ENCODE measurements at places on chromosomes 2 and 18.

- DNase-seq: no peak
Observed at GRCh38 chr2:39724828-39725144, 54.3 kb downstream of the THUMPD2 start.

DNA sequence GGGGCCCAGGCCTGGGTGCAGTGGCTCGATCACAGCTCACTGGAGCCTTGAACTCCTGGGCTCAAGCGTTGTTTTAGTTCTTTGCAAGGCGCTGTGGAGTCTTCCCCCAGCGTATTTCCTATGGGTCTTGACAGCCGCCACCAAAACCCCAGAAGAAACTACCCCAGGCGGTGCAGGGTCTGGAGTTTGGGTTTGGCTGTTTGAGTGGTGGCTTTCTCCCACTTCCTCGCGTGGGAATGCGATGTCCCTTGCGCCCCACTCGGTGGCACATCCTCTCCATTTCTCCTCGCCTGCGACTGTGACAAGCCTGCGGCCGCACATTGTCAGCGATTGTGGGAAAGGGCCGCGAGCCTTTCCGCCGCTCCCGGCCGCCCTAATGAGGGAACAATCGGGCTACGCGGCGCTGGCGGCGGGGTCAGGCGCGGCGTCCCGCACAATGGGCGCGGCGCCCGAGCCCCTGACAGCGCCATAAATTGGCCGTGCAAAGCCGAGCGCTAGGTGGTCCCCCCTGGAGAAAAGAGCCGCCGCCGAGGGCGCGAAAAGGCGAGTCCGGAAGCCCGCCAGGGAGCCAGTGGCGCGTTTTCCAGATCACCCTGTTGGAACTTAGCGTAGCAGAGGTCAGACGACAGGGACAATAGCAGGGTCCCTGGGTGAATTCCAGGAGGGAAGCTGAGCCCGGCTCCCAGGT, 194.9 kb upstream of the POU3F3 start:
- DNase-seq: no peak

DNA sequence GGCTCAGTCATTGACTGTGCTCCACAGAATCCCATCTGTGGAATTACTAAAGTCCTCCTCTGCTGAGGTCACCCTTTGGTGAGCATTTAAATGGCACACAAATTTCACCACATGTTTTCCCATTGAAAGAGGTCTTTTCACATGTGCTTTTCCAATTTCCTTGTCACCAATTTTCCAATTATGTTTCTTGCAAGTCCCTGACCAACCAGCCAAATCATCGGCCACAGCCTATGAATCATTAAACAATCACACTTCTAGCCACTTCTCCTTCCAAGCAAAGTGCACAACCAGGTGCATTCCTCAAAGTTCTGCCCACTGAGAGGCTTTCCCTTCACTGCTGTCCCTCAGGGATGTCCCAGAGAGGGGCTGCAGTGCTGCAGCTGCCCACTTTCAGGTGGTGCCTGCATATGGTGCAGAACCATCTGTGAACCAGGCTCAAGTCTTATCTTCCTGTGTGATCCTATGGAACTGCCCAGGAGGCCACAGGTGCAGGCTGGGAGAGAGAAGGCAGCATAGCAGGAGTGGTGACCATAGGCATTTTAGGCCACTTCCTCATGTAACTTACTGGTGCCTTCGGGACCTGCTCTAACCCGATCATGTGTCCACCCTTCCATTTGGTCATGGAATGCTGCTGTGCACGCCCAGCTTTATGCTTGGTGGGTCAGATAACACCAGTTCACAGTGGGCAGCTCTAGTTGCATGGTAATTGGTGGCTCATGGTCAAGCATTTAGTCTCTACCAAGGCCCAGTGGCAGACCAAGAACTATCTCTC, 153.0 kb downstream of the SEPTIN10 start:
- DNase-seq: no peak

DNA sequence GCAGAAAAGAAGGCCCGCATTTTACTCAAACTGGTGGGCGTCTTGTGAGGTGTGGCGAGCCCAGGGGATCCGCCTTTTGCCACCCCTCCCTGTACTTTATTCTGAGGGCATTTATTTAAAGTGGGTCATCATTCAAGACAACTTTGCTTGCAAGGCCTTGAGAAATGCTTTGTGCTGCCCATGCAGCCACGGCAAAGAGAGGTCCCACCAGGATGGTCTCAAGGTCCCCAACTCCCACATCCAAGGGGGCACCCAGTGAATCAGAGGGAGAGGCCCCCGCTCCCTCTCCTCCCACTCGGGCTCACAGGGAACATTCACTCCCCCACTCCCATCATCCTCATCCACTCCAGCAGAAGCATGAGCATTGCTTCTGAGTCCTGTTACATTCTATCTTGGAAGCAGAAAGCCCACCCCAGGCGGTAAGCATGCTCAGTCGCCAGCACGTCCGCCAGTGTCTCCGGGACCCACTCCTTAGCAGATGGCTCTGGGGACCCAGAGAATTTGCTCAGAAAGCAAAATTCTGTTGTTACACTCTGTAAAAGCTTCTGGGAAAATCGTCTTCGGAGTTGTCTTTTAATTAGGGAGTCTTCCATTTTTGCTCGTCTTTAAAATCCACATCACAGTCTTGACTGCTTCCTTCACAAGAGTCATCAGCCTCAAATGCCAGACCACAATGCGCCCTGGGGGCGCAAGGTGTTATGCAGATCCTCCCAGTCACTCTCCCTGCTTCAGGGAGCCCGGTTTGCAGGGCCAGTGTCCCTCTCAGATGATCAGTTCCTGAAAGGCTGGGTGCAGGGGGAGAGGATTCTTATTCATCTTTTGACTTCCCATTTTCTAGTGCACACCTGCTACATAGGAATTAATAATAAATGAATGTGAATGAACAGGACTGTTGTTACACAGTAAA, 99.4 kb upstream of the NCK2 start:
- DNase-seq: no peak

- DNase-seq: no peak
Observed at GRCh38 chr18:48892146-48892855, 58.5 kb downstream of the SMAD7 start.

GRCh38 chr2:131036269-131036668, 57.0 kb downstream of the FAM168B start:
- DNase-seq: no peak

DNA sequence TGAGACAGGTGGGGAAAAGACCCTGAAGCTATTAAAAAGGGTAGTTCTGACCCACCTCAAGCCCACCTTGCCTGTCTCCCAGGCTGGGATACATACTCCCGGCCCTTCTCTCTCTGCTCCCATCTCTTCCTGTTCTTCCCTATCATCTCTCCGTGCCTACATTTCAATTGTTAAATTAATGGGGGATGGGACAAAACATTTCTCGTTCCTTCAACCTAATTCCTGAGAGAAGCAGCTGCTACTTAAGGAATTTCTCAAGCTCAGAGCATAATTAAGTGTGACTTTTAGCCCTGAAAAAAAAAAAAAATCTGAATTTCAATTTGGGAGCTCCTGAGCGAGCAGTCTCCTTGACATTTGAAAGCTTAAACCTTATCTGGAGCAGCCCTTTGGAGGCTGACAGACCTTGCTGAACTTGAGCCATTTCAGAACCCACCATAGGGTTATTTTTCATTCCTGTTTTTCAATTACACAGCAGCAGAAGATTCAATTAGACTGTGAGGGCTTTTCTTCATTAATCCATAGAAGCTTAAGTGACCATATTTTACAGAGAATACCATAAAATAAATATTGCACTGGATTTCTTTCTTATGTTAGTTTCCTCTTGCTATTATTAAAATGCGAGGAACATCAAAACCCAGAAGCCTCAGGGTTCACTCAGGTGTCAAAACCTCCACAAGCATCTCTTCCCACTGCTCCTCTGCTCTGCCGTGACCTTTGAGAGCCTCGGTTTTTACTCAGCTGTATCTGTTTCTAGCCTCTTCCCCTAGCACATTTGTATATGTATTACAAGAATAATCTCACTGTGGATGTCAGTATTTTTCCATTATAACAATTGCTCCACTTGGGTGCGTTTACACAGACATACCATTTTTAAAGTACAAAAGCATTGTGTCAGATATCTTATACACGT, 125.7 kb downstream of the B3GNT2 start:
- DNase-seq: no peak

DNA sequence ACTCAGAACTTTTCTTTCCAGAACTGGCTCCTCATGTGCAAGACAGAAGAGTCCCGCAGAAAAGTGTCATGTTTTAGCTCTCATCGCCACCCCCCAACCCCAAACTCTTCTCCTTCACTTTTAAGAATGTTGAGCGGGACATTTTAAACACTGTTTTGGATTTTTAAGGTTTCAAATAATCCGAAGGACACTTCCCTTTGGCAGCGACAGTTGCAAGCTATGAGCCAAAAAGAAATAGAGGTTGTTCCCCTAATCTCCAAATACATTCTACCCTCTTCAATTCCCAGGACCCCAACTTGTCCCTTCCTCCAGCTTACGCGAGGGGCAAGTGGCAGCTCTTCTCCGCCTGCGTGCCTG, 678 bp upstream of the UBE2E3 start:
- DNase-seq: no peak

- no peak for DNase-seq
Observed at GRCh38 chr2:37555457-37555856, 116.0 kb downstream of the CDC42EP3 start.

- DNase-seq: no peak
Observed at GRCh38 chr2:147634826-147635225, 210.0 kb upstream of the ACVR2A start.

GRCh38 chr2:60306267-60306861, 247.1 kb downstream of the BCL11A start:
- no peak for DNase-seq

- DNase-seq: peak; percentile 3
Observed at GRCh38 chr2:161283926-161284325, 24.3 kb upstream of the PSMD14 start.

- DNase-seq: no peak
Observed at GRCh38 chr2:43025709-43026295, 200.6 kb downstream of the ZFP36L2 start.

- no peak for DNase-seq
Observed at GRCh38 chr2:118980022-118980421, 38.0 kb downstream of the MARCO start.

DNA sequence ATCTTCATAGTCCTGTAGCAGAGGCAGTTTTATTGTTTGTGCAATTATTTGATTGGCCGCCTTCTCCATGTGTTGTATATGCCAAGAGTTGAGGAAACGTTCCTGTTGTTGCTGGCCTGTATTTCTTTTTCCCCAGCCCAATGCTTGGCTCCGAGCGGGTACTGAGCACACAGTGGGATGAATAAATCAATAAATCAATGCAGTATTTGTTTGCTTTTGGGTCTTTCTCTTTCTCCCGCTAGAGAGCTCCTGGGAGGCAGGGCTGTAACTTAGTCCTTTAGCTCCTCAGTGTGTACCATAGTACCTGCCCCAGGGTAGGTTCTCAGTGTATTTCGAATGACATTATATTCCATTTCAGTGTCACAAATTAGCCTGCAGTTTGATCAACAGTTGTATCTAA, 71.8 kb downstream of the ICOS start:
- DNase-seq: no peak

GRCh38 chr18:59278793-59279192, 5.5 kb upstream of the RAX start:
- no peak for DNase-seq

DNA sequence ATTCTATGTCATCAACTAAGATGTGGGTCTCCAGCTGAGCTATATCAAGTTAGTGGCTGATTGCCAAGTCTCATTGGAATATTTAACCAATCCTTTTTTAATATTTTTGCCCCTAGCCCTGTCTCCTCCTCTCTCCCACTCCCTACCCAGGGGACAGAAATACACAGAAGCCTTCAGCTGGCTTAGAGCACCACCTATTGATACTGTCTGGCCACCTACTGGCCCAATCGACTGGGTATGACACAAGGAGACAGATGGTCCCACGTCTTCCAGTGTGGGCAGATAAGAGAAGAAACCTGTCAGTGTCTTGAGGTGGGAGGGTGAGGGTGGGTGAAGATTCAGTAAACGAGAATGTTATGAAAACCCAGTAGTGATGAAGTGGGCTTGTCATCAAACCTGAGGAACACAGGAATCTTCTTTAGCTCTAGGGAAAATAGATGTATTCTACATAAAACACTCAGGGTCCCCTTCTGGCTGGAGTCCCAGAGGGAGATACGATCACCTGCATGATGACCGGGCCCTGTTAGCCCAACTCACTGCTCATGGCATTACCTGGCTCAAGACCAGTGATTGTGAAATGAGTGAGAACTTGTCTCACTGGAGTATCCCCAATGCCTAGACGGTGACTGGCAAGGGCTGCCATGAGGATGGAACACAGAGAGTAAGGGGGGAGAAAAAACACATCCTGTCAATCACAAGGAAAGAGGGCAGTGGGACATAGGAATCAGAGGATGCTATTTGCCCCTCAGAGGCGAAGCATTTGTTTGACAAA, 26.7 kb downstream of the POLR1A start:
- DNase-seq: peak; percentile 71
